PC-3 (cell line): ENCODE measurements at places on chromosomes 2 and 18.

DNA sequence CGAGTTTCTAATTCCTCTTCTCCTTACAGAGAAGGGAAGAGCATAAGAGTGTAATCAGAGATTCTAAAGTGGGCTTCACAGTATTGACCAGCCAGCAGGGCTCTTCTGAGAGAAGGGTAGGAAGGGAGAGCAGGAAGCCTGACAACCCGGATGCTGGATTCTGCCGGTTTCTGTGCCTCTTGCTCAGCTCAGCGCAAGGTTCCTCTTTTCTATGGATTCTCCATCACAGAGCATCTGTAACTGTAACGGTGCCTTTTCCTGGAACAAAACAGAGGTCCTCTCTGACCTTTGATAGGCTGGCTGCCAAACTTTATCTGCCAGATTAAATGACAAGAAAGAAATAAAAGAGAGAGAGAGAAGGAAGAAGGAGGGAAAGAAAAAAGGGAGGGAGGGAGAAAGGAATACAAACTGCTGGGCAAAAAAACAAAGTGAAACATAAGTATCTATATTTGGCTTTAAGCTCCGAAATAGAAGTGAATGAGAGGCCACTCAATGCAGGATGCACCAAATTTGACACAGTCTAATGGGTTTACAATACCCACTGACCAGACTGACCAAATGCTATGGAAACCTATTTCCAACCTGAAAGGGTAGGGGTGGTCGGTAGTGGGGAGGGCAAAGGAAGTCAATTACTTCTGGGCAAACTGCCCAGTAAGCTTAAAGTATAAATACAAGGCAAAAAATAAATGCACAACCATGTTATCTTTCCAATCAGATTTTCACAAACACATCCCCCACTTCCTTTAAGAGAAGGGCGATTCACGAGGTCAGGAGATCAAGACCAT, 59.2 kb downstream of the PIEZO2 start:
- DNase-seq = no peak

GRCh38 chr2:232203166-232203891, 175.2 kb upstream of the ALPP start:
- no peak for DNase-seq

DNA sequence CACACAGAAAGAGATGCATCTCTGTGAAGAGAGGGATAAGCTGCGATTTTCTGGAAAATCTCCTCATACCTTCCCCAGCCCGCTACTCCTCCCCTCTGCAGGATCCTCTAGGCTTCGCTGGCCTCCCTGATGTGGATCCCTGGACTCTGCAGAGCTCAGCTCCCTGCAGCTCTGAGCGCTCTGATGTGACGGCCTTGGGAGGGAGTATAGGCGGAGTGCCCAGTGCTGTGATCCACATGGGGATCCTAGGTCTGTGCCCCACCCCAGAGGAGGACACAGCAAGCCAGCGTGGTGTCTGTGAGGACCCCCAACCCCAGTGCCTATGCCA, 111.0 kb downstream of the GYPC start:
- no peak for DNase-seq

DNA sequence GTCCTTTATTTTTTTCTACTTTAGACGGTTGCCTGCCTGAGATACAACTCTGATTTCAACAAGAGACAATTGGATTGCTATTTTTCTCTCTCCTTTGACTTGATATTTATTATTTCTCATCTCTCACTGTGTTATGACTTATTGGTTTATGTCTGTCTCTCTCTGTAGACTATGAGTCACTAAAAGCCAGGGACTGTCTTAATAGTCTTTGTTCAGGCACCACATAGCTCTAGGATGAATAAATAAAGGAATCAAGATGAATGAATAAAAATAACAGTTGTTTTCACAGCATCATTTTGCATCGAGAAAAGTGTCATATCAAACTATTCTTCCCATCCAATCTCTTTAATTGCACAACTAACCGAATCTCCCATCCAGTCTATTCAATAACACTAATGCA, 31.4 kb upstream of the CD28 start:
- DNase-seq = peak; percentile 18

GRCh38 chr2:127193164-127193966, 26.7 kb downstream of the CYP27C1 start:
- DNase-seq = no peak

DNA sequence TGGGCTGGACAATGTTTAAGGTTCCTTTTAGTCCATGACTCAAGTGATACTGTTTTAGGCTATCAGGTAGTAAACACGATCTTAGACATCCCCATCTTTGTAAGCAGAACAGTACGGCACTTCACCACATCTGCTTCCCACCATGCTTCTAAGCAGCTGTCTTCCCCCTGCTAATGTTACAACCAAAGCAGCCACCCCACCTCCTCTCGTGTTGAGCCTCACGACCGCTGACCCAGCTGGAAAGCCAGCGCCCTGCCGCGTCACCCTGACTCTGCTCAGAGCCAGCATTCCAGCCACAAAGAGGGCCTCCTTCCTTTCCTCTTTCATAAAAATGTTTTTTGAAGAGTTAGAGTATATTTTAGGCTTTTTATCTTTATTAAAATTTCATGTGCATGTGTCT, 9.4 kb downstream of the MTERF4 start:
- DNase-seq = no peak

- peak; percentile 46 for DNase-seq
These were observed 229.4 kb downstream of the HAUS1 start for GRCh38 chr18:46333431-46334135.

DNA sequence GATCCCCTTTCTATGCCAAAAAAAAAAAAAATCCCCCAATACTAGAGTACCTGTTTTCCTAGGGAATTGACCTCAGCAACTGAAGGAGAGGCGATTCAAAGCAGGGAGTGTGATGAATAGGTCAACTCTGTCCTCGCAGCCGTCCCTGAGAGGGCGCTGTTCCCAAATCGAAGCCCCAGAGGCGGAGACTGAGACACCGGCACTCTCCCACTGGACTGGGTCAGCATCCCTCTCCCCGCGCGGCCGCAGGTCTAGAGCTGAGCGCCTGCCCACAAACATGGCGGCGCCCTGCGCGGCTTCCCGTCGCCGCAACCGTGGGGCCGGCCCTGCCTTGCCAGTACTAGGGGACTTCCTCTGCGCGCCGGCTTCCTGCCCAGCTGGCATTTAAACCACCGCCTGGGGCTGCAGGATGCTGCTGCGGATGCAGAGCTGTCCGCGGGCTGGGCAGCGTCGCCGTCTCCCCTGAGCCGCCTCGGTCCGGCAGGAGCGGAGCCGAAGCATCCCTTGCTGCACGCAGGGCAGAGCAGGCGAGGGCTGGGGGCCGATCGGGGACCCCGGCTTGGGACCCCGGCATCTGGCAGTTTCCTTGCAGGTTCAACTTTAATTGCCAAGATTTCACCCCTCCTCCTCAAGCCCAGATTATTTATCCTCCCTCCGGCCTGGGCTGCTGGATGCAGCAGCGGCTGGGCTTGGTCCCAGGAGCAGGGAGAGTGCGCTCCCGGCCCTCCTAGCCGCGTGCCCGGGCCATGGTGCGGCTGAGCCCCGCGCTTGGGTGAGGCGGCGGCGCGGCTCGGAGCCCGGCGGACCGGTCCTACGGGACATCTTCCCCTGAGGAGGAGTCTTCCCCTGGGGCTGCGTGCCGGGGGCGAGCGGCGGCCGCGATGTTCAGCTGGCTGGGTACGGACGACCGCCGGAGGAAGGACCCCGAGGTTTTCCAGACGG, at the start of gene EHD3:
Gene EHD3, plus strand, starts transcription at position 412 of the 942 bp plus-strand sequence. Its CDS starts 470 bp downstream, at position 882.
- DNase-seq = peak; percentile 88
